Fibroblast of the aortic adventitia (primary cell): ENCODE measurements at places on chromosomes 2 and 18.
A peak's percentile ranks its signal among the peaks of the same experiment; 100 is the strongest.

DNA sequence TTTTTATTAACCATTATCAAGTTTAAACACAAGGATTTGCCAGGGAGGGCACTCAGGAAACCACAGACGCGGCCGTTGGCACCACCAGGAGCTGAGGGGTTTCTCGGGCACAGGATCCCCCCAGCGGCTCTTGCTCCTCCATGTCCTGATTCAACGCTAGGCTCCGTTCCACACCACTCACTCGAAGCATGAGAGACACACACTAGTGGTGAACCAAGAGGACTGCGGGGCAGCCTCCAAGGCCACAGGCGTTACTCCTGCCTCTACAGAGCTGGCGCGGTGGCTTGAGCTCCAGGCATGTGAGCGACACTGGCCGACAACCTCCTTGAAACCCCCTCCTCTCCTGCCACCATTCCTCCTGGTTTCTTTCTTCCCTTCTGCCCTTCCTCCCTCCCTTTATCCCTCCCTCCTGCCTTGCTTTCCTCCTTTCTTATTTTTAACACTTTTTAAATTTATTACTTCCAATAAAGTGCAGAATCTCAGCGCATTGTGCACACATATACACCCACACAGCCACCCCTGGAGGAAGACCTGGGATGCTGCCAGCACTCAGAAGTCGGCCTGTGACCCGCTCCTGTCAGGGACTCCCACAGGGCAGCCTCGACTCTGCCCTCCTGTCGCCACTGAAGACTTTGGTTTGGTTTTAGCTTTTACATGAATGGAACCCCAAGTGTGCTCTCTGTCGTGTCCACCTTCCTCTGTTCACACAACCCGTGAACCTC, 21.7 kb downstream of the COX7A2L start:
- no peak for DNase-seq

DNA sequence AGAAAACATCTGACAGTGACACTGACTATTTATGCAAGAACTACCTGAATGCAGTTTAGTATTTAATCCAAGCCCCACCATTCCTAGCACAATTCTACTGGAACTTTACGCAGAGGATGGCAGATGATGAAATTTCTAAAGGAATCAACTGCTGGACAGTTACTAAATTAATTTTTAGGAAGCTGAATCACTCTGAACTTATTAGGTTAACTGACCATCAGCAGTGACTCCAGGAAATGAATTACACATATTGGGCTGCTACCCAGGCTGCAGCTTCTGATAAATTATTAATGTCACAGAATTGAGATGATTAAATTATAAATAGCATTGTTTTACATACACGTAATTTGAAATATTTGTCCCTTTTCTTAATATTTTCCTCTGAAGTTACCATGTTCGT, 250.8 kb downstream of the TMEM182 start:
- no peak for DNase-seq

DNA sequence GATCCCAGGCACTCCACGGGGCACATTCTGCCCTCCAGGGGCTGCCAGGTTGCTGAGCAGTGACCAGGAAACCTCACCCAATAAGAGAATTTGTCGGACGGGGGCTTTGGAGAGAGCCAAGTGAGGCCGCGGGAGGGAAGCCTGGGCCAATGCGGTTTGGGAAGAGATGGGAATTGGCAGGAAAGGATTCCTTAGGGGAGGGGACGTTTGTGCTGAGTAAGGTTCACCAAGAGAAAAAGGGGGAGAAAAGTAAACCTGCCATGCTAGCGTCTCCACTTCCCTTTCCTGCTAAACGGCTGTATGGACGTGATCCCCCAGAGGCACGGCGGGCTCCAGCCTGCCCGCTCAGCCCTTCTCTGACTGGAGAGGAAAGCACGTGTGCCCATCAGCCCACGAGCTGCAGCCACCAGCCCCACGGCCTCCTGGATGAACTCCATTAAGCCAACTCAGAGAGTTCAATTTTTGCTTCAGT, 194.4 kb upstream of the ID2 start:
- no peak for DNase-seq

DNA sequence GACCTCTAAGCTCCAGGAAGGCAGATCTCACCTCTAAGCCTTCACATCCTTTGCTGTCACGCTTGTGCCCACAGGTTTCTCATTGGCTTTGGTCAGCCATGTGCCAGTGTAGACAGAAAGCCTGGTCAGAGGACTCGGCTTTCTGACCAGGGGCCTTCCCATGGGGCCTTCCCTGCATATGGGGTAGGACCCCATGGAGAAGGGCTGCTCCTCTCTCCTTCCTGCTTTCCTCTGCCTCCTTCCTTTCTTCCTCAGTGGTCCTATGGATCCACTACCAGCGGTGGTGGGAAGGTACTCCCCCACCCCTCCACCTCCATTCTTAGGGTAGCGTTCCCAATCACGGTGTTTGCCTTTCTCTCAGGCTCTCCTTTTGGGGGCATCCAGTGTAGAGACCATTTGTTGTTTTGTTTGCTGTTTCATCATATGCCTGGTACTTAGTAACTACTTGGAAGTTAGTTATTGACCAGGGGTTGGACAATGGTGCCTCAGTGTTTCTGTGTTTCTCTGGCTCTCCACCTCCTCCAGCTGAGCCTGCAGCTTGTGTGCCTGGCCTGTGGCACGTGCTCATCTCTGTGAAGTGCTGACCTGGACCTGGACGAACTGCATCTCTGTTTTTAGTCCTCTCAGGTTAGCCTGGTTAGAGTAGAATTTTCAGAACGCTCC, 71.6 kb downstream of the ZNF407 start:
- DNase-seq: no peak

- DNase-seq: no peak
Observed at GRCh38 chr2:231332872-231333500, 62.5 kb upstream of the B3GNT7 start.

DNA sequence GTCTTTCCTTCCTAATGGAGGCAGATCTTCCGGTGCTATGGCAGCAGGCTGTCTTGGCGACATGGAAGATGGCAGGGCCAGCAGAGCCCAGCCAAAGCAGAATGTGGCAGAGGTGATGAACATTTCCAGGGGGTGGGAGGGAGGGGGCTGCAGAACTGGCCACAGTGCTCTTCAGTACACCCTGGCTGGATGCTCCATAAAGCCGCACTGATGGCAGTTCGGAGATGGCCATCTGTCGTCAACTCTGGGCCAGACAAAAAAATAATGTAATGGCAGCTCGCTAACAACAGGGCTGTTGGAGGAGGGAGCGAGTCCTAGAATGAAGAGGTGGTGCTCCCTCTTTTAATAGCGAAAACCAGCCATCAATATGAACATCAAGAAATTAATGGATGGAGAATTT, 271.0 kb downstream of the ZNF521 start:
- DNase-seq: no peak

GRCh38 chr2:101948625-101949155, 43.1 kb upstream of the IL1R2 start:
- DNase-seq: no peak

DNA sequence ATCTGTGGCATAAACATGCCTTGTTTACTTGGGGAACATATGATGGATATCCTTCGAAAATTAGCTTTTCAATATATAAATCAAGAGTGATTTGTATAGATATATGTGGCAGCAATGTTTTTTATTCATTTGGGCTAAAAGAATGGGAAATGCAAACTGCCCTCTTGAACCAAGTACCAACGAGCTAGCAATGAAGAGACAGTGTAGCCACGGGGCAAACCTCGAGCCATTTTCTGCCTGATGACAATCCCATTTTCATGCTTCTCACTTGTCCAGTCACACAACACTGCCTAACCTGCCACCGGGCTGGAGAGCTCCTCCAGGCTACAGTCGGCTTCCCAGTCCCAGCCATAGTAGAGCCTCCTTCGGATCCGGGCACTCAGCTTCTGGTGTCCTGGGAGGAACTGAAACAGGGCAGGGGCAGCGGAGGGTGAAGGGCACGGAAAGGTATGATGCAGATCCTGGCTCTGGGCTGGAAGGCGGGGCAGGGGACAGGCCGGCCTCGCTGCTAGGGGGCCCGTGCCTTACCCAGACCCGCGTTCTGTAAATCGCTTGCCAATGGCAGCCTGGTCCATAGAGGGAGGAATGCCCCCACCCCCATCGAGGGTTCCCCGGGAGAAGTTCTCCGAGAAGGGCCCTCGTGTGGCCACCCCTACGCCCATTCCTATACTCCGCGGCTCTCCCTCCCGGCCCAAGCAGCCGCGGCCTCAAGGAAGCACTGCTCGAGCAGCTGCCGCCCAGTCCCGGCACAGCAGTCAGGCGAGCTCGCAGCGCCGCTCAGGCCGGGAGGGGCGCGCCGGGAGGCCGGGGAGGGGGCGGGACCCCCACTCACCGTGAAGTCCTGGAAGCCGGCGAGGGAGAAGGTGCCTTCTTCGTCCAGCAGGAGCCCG, 552 bp downstream of the CNPPD1 start:
- DNase-seq: peak; percentile 28

- peak; percentile 60 for DNase-seq
Observed at GRCh38 chr2:5164776-5165525, 527.2 kb upstream of the SOX11 start.

DNA sequence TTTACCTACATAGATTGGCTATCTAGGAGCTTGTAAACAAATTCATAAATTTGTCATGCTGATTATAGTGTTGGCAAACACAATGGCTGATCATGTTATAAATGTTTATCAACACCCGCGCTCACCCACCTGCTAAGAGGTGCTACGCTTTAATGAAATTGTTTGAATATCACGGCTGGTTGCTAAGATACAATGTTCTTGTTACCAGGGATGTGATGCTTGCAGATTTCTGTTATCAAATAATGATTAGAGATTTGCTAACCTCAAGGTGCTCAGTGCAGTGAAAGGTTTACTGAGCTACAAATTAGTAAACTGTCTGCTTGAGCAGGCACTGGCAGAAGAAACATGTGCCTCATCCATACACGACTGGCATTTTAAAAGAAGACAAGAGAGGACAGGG, 160.0 kb upstream of the ZEB2 start:
- no peak for DNase-seq

- DNase-seq: no peak
Observed at GRCh38 chr2:20970068-20970467, 73.8 kb downstream of the APOB start.

- DNase-seq: peak; percentile 81
Observed at GRCh38 chr2:195486987-195487644, 169.9 kb upstream of the SLC39A10 start.

DNA sequence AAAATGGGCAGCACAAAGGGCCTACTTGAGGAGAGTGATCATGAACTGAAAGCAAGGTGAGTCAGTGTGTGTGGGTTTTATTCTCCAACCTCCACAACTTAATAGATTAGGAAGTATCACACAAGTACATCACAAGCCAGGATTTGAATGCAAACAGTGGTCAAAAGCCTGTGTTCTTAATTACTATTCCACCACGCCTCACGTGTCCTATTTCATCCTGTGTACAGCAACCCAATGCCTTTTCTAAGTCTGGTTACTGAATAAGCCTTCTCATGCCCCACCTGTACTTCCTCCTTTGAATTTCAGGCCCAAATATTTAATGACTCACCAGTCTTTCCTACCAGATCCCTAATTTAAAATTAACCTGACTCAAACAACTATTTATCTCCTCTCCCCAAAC, 755.7 kb upstream of the SLC8A1 start:
- DNase-seq: no peak

- DNase-seq: no peak
Observed at GRCh38 chr2:228594012-228594411, 412.5 kb upstream of the SPHKAP start.

DNA sequence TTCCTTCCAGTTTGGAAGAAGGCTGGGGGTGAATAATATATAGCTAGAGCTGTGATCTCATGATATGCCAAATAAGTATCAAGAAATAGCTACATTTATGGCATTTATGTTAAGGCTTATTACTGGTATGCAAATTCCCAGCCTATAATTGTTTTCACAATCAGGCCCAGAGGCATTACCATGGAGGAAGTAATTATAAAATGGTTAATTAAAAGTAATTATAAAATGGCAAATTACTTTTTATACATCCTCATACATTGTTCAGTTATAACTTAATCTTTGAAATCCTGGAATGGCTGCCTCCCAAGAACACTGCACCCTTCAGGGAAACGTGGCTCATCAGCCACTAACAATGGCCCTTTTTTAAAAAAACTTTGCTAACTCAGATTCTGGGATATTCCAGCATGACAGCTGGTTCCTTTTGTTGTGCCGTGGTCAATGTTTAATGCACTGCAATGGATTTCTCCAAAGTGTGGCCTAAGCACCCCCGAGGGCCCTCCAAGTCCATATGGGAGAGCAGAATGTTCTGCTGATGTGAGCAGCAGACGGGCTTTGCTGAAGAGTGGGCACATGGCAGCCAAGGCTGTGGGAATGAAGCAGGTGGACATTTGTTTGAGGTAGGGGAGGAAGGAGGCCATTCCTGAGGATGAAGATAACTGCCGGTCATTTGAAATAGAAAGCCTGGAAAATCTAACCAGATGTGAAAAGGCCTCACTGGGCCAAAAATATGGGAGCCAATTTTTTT, 483.5 kb upstream of the GCFC2 start:
- no peak for DNase-seq

GRCh38 chr2:100060875-100061274, 81.5 kb downstream of the AFF3 start:
- DNase-seq: no peak

GRCh38 chr2:106107509-106108131, 86.5 kb downstream of the UXS1 start:
- peak; percentile 42 for DNase-seq

- DNase-seq: peak; percentile 68
Observed at GRCh38 chr2:222862106-222862908, 1.5 kb downstream of the ACSL3 start.

DNA sequence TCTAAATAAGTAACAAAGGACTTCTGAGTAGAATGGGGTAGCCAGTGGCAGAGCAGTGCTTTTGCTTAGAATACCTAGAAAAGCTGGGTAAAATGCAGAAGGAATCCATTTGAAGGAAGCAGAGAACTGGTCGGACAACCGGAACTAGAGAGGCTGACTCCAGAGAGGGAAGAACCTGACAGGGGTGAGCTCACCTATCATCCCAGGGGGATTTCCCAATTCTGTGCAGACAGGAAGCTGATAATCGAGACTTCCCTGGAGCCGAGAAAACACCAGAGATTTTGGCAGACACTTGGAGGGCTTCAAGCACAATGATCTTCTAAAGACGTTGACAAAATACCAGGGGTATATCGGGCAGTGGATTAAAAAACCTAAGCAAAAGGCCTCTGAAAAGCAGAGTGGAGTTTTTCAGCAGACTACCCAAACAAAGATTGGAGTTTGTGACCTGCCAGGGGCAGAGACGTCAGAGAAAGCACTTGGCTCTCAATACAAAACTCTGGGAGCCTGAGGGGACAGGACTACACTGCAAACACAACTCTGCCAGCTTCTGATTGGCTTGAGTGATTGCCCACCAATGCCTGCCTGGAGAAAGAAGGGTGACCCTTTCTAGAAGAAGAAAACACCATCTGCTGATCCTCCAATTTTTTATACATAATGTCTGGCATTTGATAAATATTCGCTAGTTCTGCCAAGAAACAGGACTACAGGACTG, 67.5 kb upstream of the TTN start:
- peak; percentile 66 for DNase-seq

DNA sequence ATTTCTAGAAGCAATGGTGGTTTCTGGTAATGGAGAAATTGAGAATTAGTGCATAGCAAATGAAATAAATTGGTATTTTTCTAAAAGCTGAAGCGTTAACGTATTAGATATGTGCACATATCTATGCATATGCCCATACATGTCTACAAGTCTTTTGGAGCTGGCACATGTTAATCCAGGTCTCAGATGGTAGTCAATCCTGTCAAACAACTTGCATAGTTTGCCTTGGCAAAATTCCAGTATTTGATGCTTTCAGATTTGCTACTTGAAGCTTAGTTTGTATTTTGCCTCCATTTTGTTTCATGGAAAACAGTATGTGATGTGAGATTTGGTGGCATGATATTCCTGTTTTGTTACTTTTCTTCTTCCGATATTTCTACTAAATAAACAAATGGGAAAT, 304.6 kb downstream of the PARD3B start:
- no peak for DNase-seq

- DNase-seq: no peak
Observed at GRCh38 chr2:177031438-177032180, 181.0 kb upstream of the HNRNPA3 start.
